Stimulated activated naive CD8-positive, alpha-beta T cell treated with anti-CD3 and anti-CD28 coated beads, Interleukin-15, amount 100 ng/mL, for 72 hours (primary cell): ENCODE measurements at places on chromosomes 6 and 20.
A peak's percentile ranks its signal among the peaks of the same experiment; 100 is the strongest.

GRCh38 chr6:158172001-158172400 lies 3.9 kb downstream of the GTF2H5 start:
- DNase-seq, result no peak

DNA sequence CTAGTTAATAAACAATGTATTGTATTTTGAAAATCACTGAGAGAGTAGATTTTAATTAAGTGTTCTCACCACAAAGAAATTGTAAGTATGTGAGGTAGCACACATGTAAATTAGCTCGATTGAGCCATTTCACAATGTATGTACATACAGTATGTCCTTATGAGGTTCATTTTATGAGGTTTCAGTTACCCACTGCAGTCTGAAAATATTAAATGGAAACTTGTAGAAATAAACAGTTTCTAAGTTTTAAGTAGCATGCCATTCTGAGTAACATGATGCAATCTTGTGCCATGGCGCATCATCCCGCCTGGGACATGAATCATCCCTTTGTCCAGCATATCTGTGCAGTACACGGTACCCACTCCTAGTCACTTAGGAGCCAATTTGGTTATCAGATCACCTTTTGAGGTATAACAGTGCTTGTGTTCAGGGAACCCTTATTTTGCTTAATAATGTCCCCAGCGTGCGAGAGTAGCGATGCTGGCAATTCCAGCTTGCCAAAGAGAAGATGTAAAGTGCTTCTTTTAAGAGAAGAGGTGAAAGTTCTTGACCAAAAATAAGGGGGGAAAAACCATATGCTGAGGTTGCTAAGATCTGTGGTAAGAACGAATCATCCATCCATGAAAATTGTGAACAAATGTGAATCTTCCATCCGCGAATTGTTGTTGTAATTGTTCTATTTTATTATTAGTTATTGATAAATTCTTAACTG lies 64.7 kb downstream of the KCNS1 start:
- DNase-seq, result peak; percentile 48

- no peak for DNase-seq
Measured at GRCh38 chr6:45681860-45682511, 304.3 kb upstream of the SUPT3H start.

GRCh38 chr20:3413393-3413889 lies 6.0 kb upstream of the DNAAF9 start:
- no peak for DNase-seq

- DNase-seq, result no peak
Measured at GRCh38 chr6:36116943-36117342, 13.4 kb upstream of the MAPK13 start.

- DNase-seq, result no peak
Measured at GRCh38 chr6:63066055-63066704, 145.1 kb upstream of the FKBP1C start.

DNA sequence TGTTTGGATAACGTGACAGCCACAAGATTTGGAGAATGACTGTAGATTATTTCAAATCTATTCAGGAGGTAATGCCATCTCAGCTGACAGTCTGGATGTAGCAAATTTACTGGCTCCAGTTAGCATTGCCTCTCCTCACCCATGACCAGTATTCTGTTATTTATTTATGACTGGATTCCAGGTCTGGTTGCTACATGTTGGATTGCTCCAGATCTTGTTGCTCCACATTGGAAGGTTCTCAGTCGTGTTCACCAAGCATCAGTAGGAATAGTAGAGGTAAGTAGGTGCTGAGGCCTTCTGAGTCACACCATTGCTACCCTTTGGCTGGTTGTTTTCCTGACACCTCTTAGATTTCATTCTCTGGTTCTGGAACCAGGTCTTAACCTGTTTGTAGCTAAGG lies 69.5 kb upstream of the ELOVL5 start:
- DNase-seq, result no peak

- no peak for DNase-seq
Measured at GRCh38 chr6:149716181-149716963, 1.5 kb downstream of the LATS1 start.

GRCh38 chr6:116010790-116011401 lies 49.8 kb downstream of the FRK start:
- peak; percentile 18 for DNase-seq
